LNCaP clone FGC (cell line): ENCODE measurements at places on chromosomes 12 and 14.

GRCh38 chr14:79196216-79196615, 1015.1 kb downstream of the DIO2 start:
- no peak for DNase-seq

GRCh38 chr12:110361216-110361615, 42.3 kb downstream of the ANAPC7 start:
- no peak for DNase-seq

DNA sequence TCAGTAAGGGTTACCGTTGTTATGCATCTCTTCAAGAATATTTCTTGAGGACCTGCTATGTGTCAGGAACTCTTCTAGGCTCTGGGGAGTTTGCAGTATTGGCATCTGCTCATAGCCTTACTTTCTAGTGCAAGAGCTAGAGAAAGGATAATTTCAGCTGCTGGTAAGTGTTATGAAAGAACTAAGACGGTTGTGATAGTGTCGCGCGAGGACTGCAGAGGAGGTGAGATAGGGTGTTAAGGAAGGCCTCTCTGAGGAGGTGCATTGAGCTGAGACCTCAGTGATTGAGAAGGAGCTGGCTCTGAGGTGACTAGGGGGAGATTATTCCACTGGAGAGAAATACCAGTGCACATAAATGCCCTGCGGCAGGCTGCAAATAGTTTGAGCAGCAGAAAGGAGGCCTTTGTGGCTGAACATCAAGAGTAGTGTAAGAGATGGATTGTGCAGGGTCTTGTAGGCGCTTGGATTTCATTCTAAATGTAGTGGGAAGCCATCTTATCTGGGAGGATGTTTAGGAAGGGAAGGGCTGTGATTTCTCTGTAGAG, 824 bp downstream of the DDX55 start:
- no peak for DNase-seq

DNA sequence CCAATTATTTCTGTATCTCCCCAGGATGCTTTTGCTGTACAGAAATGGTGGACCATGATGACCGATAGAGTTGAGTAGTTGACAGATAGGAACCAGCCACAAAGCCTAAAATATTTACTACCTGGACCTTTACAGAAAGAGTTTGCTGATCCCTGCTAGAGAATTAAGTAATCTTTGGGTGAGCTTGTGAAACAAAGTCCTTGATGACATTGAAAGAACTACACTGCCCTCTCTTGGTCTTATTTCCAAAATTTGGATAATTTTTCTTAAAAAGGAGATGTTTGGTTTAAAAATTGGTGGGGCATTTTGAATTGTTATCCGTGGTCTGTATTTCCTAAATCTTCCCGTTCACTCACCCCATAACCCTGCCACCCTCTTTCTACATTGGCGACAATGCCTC, 13.7 kb upstream of the TCTN1 start:
- no peak for DNase-seq

GRCh38 chr12:113261847-113262470, 40.7 kb downstream of the TPCN1 start:
- no peak for DNase-seq

- DNase-seq = no peak
Measured at GRCh38 chr12:61536525-61536924, 723.7 kb upstream of the USP15 start.

DNA sequence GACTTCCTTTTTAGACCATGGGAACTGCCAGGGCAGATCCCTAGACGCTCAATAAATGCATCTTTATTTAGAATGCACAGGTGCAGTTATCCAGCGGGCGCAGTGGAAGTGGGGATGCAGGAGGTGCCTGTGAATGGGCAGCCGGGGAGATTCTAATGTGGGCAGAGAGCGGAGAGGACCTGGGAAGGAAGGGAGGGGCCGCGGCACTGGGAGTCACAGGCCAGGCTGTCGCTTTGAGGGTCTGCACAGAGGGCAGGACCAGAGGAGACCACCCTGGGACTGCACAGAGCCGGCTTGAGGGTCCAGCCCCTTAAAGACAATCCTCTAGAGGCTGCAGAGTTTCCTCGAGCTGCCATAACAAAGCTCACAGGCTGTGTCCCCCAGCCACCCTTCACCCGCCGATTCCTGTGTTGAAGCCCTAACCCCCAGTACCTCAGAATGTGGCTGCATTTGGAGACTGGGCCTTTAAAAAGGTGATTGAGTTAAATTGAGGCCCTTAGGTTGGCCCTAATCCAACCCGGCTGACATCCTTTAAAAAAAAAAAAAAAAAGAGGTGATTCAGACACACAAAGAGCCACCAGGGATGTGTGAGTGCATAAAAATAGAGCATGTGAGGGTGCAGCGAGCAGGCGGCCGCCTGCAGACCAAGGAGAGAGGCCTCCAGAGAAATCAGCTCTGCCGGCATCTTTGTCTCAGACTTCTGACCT, 44.4 kb upstream of the PPP2R5C start:
- no peak for DNase-seq

- no peak for DNase-seq
Measured at GRCh38 chr12:81441629-81442028, 317.5 kb downstream of the PPFIA2 start.

DNA sequence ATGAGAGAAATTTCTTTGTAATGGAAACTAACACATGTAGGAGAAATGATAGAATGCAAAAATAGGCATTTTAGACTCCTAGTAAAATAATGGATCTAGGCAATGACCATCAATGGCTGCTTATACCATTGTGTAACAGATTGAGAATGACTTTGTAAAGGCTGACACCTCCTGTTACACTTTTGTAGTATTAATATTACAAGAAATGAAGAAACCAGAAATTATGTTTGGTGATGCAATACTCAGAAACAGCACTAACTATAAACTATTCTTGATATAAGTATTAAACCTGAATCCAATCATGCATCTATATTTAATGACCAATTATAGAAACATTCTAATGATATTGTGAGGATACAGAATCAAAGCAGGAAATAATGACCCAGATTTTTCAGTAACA, 108.5 kb upstream of the CNTN1 start:
- no peak for DNase-seq

DNA sequence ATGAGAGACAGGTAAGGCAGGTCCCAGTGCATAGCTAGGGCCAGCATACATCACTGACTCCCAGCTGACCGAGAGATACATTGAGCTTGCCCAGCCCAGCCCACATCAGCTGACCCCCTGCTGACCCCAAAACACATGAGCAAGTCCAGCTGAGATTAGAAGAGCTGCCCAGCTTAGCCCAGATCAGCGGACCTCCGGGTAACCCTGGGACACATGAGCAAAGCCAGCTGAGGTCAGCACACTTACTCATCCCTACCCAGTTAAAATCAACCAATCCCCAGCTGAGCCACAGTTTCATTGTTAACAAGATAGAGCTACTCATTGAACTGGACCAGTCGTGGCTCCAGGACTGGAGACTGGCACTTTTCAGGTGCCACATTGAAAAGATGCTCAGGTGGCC, 21.8 kb upstream of the FBXO34 start:
- no peak for DNase-seq

DNA sequence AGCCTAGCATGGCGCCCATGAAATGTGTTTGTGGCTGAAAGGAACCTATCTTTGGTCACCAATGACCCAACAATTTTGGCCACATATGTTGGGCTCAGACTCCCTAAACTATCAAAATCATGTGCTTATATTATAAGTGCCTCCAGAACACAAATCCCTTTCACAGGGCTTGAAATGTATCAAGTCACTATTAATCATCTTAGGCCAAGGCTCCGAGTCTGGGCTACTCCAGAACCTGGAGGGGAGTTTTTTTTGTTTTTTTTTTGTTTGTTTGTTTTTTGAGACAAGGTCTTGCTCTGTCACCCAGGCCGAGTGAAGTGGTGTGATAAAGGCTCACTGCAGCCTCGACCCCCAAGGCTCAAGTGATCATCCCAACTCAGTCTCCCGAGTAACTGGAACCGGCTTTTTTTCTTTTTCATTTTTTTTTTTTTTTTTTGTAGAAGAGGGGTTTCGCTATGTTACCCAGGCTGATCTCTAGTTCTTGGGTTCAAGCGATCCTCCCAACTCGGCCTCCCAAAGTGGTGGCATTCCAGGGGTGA, 989 bp upstream of the DRAM1 start:
- DNase-seq = no peak

DNA sequence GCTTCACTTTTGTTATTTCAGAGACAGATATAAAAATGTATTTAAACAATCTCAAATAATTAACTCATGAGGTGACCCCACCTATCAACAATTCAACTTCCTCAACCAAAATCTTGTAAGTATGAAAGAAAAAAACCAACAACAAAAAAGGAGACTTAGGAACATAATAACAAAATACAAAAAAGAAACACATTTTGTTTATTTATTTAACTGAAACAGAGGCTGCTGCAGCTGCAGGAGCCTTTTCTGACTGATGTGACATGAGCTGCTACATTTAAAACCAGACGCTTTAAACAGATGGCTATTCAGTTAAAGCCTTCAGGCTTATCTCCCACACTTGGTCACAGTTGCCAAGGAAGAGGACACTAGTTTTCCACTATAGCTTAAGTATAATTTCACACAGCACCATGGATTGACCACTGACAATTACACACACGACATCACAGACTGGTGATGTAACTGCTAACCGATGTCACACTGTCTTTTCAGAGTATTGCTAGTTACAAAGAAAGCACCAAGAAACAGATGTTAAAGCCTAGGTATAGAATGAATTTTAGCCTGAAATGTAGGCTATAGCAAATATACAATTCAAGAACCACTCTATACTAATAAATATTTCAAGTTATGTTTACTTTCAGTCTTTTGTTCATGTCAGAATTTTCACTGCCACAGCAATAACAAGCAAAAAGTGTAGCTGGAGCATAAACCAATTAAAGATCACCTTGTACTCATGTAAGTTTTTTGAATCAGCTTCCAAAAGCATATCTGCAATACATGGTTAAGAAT, 113.0 kb downstream of the MED13L start:
- no peak for DNase-seq

DNA sequence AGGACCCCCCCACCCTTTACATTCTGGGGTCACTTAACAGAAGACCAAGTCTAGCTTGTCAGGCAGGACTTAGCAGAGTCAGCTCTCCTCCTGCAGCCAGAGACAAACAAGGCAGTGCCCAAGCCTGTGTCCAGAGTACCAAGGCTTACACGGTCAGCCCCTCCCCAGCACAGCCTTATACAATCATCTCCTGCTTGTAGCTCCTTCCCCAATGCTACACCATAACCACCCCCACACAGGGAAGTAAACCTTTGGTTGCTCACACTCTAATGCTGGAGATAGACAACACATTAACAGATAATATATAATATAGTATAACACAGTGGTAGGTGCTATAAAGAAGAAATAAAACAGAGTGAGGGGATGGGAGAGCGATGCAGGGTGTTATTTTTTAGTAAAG, 175.4 kb upstream of the PWP1 start:
- no peak for DNase-seq
